ENCODE measurements at places on chromosomes 7 and 10.

DNA sequence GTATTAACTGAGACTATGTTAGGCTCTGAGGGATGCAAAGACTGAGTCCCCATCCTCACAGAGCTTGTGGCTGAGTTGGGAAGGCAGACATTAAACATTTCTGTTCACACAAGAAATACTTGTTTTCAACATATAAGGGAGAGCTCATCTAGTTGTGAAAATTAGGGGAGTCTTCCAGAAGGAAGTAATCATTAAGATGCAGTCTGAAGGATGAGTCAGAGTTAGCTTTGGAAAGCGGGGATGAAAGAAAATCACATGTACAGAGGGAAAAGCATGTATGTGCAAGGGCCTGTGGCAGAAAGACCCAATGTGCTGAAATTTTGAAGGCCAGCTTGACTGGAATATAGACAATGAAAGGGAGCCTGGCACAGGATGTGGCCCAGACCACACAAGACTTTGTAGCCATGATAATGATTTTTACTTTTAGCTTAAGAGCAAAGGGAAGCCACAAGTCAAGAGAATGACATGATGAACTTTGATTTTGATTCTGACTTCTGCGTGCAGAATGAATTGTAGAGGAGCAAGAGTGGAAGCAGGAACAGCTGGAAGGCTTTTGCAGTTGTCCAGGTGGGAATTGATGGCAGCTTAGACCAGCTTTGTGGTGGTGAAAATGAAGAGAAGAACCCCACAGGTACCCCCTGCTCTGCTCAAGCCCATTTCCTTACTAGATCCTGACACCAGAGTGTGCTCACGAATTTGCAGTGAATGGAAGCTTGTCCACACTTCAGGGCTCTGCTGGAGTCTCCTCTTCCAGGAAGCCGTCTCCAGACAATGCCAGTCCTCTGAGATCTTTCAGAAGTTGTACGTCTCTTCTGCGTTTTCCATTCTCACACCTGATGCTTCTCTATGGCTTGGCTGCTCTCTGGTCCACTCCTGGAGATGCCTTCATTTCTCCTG, 115.6 kb downstream of the ATXN7L1 start:
- DNase-seq = no peak

DNA sequence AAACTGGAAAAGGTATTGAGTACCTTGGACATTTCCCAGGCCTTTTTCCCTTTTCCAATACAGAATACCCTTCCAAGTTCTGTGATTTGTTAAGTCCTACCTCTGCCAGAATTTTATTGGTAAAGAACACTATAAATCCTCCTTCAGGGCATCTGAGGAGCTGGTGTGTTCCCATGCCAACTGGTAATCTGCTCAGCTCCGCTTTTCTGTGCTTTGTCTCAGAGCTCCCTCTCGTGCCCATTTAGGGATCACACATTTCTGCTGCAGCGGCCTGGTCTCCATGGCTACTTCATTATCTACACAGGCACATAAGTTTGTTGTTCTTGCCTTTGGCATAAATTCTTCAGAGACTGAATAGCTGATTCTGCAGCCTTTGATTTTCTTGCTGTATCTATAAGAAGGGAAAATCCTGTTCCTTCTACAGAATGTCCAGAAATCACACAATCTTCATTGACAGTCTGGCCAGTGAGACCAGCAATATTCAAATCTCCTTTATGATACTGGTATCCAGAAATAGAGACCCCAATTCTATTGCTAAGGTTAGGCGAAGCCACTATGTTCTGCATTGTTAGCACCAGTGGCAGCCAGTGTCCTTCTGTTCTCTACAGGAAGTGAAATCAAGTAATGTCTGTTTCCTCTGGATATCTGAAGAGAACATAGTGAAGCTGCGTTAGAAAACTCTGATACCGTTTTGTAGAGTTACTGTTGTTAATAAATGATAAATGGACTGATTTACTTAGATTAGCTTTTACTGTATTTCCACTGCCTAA, 51.9 kb downstream of the DENND11 start:
- peak; percentile 54 for DNase-seq

- DNase-seq = peak; percentile 4
These were observed 79.2 kb downstream of the GLRX3 start for GRCh38 chr10:130215151-130215930.

GRCh38 chr7:154553711-154554265, 449.1 kb downstream of the PAXIP1 start:
- DNase-seq = no peak

DNA sequence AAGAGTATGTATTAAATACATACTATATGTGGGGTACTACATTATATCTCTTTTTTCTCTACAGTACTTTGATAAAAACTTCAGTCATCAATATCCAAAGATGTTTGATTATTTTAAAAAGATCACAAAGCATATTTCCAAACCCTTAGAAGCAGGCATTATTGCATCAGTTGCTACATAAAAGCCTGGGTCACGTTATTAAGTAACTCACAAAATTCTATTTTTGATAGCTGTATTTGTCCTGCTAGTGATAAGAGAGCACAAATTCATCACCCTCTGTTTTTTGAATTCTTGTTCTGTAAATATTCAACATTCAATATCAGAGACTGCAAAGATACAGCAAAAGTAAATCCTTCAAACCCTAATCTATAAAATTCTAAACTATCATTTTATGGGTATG, 30.0 kb downstream of the A1CF start:
- no peak for DNase-seq

DNA sequence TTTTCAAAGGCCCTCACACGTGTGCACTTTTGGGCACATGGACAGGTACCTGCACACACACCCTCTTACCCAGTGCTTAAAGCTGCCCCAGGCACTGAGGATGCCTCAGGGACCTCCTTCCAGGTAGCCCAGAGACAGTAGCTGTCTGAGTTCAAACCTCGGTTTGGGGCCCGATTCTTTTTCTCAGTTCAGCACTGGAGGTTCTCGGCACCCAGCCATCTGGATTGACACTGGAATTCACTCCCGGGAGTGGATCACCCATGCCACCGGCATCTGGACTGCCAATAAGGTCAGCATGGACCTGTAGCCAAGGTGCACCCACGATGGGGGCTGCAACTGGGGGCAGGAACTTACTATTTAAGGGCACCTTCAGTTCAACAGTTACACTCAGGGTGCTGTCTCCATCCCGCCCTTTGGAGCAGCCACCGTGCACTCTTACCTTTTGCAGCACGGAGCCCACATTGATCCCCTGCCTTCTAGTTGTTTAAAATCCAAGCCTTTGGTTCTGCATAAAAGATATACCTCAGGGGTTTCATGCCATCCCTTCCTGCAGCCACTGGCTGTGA, 17.7 kb downstream of the CPA5 start:
- no peak for DNase-seq

DNA sequence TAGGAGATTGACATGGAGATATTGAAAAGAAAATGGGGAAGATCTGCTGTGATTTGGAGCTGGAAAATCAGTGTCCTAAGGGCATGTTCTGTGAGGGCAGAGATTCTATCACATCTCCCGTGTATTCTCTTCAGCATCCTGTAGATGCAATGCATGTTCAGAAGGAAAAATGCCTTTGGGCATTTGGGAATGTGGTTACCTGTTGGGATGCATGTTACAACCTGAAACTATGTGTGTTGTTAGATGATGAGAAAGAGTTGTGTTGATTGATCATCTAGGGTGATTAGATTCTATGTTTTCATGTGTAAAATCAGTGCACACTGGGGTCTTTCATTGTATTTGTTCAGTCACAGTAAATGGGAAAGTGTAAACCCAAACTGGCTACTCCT, 14.7 kb downstream of the CUZD1 start:
- no peak for DNase-seq

GRCh38 chr10:66214721-66215404, 711.0 kb upstream of the LRRTM3 start:
- no peak for DNase-seq

GRCh38 chr10:63208986-63209385, 75.9 kb downstream of the NRBF2 start:
- DNase-seq = no peak

GRCh38 chr10:132149917-132150316, 36.8 kb upstream of the DPYSL4 start:
- DNase-seq = no peak

DNA sequence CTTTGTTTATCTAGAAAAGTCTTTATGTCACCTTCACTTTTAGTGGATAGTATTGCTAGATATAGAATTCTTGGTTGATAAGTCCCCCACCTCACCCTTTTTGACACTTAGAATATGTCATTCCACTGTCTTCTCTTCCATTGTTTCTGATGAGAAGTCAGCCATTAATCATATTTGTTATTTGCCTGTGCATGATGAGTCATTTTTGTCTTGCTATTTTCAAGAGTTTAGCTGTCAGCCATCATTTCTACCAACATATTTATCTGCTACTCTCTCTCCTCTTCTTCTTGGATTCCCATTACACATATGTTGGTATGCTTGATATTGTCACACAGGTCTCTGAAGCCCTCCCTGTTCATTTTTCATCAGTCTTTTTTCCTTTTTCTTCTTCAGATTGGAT, 160.8 kb upstream of the TCF7L2 start:
- no peak for DNase-seq

DNA sequence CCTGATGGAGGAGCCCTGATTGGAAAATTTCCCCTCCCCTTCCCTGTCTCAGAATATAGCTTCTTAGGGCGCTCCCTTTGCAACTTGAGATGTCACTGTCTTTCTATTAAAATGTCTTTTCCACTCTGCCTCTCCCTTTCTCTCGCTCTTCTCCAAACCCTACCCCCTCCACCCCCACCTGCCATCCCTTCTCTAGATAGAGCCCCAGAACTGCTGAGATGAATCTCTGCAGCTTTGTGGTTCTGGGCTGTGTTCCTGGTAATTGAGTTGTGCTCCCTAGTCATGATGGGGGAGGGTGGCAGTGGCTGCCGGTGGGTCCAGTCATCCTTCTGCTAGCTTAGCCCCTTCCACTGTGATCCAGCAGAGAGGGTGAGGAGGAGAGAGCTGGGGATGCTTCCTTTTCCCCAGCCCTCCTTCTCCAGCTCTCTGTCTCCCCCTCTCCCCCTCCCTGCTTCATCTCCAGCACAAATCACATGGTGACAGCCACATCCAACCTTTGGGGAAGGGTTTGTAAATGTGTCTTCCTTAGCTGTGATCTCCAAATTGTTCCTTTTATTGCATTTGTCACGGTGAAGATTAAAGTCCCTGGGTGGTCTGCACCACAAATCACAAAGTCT, 50.8 kb upstream of the BTRC start:
- DNase-seq = no peak

DNA sequence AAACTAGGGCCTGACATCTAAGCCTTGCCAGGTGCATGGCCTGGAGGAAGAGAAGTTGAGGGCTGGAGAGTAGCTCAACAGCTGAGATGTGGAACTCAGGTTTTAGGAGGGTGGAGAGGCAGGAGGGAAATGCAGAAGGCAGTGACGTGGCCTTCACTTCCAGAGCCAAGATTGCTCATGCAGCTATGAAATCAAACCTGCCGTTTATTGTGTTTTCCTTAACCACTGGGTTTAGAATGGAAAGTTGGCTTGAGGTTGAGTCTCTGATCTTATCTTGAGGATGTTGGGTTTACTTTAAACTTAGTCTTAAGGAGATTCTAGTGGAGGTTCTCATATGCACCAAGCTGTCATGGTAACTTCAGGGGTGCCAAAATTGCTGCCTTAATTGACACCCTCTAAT, 178.6 kb downstream of the SORCS3 start:
- no peak for DNase-seq

- no peak for DNase-seq
These were observed 78.7 kb upstream of the MSRB2 start for GRCh38 chr10:23016636-23017035.

GRCh38 chr10:86857128-86857721, 100.2 kb downstream of the MMRN2 start:
- DNase-seq = no peak

DNA sequence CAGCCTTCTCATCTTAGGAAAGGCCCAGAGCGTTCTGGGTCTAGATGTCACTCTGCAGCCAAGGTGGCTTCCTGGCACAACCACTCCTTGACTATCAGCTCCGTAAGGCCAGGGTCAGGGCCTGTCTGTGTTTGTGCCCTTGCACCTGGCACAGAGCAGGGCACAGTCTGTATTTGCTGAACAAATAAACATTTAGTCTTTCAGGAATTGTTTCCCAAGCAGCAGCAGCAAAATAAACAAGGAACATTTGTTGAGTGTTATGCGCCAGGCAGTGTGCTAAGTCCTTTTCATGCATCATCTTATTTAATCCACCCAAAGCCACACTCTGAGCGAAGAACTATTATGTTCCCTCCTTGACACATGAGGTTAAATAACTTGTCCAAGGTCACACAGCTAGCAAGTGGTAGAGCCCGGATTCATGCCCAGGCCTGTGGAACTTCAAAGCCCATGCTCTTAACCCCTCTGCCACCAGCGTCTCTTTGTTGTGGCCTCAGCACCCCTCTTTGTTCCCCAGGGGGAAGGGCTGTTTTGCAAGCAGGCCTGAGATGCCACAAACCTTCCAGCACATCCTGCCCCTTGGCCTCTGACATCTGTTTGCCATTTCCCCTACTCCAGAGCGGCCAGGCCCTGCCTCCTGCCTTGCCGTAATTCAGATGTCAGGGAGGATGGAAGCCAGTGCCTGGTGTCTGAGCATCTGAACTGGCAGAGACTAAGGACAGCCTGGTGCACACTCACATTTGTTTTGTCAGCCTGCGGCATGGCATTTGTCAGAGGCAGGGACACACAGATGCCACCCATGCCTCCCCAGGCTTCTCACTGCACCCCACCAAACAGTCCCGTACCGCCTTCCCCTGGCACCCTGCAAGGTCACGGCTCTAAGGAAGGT, 325.8 kb upstream of the ZMIZ1 start:
- DNase-seq = peak; percentile 57

DNA sequence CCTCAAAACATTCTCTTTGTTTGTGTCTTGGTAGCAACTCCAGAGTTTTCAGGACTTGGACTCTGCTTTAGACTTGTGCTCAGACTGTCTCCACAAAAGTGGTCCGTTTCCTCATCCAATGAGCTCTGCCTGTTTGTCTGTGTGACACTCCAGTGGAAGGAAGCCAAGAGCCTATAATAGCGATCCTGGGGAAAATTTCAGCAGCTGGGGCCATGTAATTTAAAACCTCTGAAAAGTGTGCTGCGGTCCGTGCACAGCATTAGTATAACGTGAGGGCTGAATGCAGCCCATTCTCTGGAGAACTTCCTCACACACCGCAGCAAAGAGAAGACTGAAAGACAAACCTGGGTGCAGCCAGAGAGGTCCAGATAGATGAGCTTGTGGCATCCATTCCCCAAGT, at the start of gene LRRC17:
Gene LRRC17 (plus strand): TSS at position 259 of the 400 bp plus-strand sequence. CDS start 20,914 bp downstream, outside the sequence.
- peak; percentile 51 for DNase-seq

DNA sequence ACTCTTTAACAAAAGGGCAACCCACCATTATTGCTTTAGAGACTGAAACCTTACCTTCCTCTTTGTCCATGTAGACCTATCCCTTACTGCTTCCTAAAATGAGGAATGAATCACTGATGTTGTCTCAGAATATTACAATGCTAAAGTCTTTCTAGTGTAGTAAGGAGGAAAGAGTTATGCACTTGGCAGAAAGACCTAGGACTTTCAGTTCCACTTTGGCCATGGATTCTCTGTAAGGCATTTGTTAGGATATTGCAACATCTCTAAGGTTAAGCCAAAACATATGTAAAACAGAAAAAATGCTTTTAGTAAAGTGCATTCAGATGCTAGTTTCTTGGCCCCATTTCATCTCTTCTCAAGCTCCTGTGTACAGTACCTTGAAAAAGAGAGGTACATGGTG, 230.9 kb downstream of the PARD3 start:
- DNase-seq = no peak

- peak; percentile 92 for DNase-seq
These were observed 190.8 kb downstream of the MLLT10 start for GRCh38 chr10:21724687-21725367.

Data from heart left ventricle (tissue), 16 donors.